Activated CD8-positive, alpha-beta memory T cell treated with anti-CD3 and anti-CD28 coated beads for 1 hour (primary cell): ENCODE measurements at places on chromosomes 5 and 9.

DNA sequence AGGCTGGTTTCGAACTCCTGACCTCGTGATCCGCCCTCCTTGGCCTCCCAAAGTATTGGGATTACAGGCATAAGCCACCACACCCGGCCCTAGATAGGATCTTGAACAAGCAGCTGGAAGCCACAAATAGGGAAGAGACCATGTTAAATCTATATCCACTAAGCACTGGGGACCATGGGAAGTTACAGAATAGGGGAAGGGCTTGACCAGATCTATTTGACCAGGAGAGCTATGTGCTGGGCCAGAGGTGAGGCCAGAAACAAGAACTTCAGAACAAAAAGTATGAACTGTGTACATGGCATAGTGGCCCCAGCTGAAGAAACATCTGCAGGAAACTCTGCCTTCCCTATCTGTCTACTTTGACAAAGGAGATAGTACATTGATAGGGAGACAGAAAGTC is 10.8 kb downstream of the KLF4 start:
- no peak for DNase-seq

DNA sequence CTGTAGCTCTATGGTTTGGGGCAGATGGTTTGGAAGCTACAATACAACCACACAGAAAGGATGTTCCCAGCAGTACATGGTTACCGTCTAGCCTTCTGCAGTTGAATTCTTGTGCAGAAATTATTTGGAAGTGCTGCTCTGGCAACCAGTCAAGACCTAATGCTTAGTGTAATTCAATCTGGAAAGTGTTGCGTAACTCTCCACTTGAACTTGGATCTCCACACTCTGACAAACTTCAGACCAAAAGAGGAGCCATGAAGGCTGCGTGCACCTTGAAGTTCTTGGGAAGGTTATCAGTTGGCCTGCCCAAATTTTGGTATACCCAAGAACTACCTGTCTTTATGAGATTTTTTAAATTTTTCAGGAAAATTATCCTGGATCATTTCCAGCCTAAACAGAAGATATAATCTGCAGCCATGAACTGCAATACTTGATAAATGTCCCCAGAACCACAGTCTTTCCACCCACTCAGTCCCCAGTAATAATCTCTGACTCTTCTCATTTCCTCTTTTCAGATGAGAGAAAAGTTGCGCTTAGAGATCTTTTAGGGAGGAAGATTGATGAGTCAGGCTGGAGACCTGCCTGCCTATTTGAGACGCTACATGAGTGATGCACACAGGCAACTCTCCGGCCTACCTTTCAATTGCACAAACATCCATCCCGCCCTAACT is 159.9 kb downstream of the FANCC start:
- no peak for DNase-seq

- DNase-seq, result no peak
Observed at GRCh38 chr5:148972396-148972795, 90.5 kb downstream of the SH3TC2 start.

GRCh38 chr9:4059437-4059836 is 240.4 kb downstream of the GLIS3 start:
- no peak for DNase-seq

DNA sequence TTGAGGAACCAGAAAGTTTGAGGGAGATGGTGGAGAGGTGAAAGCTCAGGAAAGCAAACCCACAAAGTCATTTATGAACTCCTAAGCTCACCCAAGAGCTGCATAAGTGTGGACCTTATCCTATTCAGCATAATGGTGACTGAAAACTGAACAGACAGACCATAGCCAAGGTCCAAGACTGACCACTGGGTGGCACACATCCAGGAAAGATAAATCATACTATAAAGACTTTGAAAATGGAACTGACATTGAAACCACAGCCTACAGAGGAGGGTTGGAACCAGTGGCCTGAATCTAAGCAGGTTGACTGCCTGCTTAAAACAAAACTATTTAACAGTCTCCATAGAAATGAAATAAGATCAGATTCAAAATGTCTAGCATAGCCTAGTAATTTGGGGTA is 121.0 kb upstream of the RGS7BP start:
- no peak for DNase-seq

DNA sequence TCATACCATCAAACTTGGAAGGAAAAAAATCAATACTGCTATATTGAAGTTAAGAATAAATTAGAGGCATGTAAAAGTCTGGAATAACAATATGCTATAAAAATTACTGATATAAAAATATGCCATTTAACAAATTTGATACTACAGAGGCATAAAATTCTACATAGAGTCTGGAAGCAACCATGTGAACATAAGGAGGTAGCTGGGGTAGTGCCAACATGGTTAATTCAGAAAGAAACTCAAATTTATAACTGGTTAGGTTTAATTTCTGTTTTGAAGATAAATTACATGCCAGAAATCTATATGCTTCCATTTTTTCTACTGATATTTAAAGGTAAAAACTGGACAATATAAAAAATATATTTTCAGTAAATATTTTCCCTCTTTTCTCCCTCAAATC is 103.1 kb upstream of the NR4A3 start:
- no peak for DNase-seq

- DNase-seq, result no peak
Observed at GRCh38 chr9:35112257-35113020, 3.2 kb downstream of the ATOSB start.
